Suppressor macrophage (primary cell): ENCODE measurements at places on chromosomes 4 and X.

- DNase-seq: no peak
Observed at GRCh38 chr4:169611157-169611556, 1.2 kb downstream of the NEK1 start.

GRCh38 chr4:48967631-48968030, 18.4 kb upstream of the CWH43 start:
- no peak for DNase-seq

DNA sequence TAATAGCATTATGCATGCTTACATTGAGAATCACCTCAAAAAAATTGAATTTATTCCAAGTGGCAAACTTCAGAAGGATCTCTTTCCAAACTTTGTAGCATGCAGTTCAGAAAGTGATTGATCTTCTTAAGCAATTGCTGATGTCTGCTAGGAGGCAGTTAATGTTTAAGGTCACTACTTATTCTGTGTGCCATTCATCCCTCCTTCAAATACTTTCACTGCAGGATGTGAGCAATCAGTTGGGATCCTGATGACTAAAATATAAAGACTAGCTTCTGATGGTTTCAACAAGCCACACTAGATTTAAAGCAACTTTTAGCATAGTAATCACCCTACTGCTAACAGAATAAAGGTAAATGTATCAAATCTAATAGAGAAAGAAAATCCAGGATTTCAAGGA, 414.1 kb downstream of the ADGRL3 start:
- DNase-seq: no peak

DNA sequence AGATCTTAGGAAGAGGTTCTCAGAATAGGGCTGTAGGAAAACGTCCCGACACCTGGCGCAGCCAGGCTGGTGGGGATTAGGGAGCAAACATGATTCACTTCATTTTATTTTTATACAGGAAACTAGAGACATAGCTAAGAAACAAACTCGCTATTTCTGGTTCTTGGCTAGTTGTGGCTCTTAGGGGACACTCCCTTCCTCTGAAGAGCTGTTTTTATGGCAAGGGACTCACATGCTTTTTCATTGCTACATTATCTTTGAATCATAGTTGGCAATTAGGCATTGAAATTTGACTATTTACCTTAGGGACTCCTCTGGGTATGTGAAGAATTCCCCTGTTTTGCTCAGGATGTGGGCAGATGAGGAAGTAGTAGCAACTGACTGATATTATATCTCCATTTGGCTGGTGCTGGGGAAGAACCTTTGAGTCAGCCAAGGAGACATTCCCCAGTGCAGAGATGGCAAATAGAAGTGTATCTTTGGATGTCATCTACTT, 174.5 kb downstream of the SMIM20 start:
- DNase-seq: peak; percentile 90

GRCh38 chrX:2707334-2707760, 16.3 kb downstream of the CD99 start:
- peak; percentile 89 for DNase-seq

DNA sequence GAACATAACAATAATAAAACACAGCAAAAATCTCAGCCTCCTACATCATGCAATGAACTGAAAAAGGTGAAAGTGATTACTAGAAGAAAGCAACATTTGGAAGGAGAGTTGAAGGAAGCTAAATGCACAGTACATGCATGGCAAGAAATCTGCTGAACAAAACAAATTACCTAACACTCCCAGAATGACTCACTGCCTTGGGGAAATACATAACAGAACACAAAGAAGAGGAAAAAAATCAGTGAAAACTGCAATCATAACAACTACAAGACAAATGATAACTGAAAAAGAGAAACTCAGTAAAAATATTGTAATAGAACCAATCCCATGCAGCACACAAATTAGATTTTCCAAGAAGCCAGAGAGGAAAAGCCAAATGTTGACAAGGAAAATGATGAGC, 1513.2 kb downstream of the ARAP2 start:
- no peak for DNase-seq

GRCh38 chrX:43405191-43405590, 250.9 kb upstream of the MAOA start:
- DNase-seq: no peak

GRCh38 chr4:75046641-75047040, 113.7 kb downstream of the PARM1 start:
- no peak for DNase-seq

DNA sequence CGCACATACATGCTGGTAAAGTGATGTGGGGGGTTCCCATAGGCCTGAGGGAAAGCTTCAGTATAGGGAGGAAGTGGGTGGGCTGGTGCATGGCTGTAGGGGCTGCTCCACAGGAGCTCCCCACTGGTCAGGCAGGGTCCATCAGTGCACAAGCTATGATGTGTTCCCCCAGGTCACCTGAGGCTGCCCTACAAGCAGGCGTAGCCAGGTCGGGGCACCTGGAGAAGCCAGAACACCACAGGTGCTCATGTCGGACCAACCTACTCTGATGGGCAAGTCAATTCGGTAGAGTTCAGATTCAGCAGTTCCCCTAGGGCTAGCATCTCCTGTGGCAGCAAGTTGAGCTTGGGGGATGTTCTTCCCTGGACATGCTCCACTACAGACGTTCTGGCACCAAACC, 103.3 kb upstream of the EPHA5 start:
- no peak for DNase-seq

DNA sequence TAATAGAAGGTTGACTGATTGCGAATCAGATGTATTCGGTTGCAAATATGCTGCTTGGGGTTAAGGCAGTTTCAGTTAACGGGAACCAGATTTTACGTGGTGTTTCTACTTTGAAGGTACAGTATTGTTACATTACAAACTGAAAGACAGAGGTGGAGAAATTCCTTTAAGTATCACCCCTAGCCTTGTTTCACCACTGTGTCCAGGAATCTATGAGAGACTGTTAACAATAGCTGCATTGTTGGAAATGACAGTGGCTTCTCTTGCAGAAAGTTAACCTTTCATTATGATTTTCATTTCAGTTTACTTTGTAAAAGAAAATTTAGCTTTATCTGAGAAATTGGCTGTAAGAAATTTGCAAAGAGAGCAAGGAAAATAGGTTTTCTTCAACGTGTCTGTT, 2.6 kb downstream of the CDKL5 start:
- no peak for DNase-seq

DNA sequence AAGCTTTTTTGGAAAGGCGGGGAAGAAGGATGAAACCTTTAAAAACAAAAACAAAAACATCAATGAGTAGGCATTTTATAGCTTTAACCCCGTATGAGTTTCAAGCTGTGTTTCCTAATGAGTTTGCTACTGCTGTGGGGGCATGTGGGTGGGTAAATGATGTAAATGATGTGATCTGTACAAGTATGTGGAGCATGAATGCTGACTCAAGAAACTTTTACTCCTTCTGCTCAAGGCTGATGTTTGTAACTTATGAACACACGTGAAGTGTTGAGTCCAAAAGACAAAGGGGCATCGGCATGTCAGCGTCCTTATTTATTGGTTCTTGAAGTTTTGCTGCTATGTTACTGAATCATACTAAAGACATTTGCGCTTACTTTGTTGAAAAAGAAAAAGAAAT, 76.9 kb downstream of the CLCN4 start:
- no peak for DNase-seq

DNA sequence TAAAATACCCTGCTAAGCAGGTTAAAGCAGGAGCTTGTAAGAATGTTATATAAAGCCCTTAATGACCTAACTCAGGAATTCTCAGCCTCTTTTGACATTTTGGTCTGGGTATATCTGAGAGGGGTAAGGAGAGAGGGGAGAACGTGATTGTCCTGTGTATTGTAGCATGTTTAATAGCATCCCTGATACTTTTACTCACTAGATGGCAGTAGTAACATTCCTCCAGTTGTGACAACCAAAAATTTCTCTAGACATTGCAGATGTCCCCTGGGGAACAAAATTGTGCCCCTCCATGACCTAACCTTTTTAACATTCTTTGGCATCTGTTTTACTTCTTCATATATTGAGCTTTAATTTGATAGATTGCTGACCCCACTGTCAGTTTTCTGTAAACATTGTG, 17.9 kb downstream of the SMARCA5 start:
- DNase-seq: no peak

- no peak for DNase-seq
Observed at GRCh38 chrX:149145845-149146285, 359.2 kb downstream of the IDS start.

- no peak for DNase-seq
Observed at GRCh38 chr4:71389149-71389827, 50.5 kb downstream of the SLC4A4 start.

DNA sequence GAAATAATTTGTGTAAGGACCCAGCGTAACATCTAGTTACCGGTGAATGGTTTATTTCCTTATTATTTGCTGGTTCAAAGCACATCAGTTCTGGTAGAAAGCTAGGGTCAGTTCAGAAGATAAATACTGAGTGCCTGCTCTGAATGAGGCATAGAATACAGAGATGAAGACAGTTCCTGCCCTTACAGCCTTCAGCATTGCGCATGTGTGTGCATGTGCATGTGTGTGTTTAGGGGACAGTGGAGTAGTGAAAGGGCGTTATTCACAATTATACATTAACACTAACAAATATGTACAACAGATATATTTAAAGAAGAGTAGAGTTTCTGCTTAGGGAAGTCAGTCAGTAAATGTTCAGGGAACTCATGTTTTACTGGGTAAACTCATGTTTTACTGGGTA, 29.1 kb downstream of the CEP135 start:
- DNase-seq: no peak

- no peak for DNase-seq
Observed at GRCh38 chr4:87523307-87523706, 5.9 kb downstream of the SPARCL1 start.

- no peak for DNase-seq
Observed at GRCh38 chr4:173189117-173189693, 20.6 kb downstream of the GALNT7 start.

DNA sequence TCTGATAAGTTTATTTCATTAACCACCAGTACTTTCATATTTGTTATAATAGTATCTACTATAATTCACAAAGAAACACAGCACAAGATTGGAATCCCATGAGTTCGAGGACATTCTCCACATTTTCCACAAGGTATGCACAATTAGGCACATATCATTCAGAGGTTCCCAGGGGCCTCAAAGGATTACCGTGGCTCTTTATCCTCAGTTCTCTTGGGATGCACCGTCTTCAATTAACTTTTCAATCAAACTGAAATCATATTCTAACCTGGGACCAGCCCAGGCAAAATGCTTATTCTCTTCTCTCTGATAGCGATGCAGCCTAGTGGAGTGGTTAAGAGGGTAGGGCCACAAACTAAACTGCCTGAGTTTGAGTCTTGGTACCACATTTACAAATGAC, 242.6 kb upstream of the RASGEF1B start:
- no peak for DNase-seq
